CD4-positive, alpha-beta T cell treated with Interleukin-6 at 100 ng/mL for 8 hours (primary cell): ENCODE measurements at places on chromosomes 3 and 15.

GRCh38 chr15:89670971-89671560 is 8.1 kb downstream of the PLIN1 start:
- DNase-seq, result no peak

- no peak for DNase-seq
Observed at GRCh38 chr3:138717348-138717747, 108.8 kb downstream of the FAIM start.

DNA sequence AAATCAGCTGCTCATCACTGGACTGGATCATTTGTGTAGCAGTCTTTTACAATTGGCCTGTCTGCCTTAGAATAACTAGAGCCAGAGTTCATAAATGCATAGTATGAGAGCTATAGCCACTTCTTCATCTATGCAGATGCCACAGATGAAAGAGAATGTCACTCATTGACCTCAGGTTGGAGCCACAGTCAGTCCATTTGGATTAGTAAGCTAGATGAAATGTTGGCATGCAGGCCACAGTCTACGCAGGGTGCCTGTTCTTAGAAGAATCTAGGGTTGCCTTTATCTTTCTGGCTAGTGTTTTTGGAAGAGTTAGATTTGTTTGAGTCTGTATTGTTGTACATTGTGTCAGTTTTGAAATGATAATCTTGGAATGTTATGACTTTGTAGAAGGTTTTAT is 25.4 kb upstream of the EDEM1 start:
- DNase-seq, result no peak

DNA sequence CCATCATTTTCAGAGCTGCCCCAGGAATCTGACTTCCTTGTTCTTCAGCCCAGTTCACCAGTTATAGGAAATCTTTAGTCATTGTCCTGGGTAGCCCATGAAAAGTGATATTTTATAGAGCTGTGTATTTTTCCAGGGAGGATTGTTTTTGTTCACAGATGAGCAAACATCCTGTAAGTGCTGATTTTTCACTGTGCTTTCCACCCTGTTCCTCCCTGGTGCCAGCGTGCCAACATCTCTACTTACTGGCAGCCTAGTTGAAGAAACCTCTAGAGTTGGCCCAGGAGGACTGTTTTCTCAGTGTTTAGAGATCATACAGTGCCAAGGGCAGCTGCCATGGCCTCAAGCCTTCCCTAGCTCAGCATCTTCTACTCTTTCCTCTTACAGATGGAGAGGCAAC is 41.3 kb downstream of the ST6GAL1 start:
- DNase-seq, result no peak

DNA sequence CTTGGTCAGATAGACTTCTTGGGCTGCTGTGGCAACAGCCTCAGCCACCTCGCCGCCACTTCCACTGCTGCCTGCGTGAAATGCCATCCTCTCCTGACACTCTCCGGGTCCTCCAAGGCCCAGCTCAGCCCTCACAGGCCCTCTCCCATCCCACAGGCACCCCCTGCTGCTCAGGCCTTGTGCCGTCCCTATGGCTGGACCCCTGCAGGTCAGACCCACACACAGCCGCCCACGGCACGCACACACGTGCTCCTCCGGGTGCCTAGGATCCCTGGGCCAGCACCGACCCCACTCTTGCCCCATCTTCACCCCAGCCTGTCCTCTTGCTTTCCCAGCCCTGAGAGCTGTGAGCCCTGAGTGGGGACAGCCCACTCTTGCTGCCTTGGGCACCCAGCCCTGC is 19.7 kb downstream of the CFAP100 start:
- DNase-seq, result no peak

GRCh38 chr3:7000501-7000900 is 139.6 kb downstream of the GRM7 start:
- DNase-seq, result no peak

DNA sequence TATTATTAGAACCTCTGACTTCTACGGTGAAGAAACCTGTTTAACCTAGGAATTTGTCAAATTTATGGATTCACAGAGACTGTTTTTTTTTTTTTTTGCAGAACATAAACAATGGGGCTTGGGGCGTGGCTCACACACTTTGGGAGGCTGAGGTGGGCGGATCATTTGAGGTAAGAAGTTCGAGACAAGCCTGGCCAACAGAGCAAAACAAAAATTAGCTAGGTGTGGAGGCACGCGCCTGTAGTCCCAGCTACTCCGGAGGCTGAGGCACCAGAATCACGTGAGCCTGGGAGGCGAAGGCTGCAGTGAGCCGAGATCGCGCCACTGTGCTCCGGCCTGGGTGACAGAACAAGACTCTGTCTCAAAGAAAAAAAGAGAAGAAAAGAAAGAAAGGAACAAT is 3.0 kb downstream of the ZBTB11 start:
- DNase-seq, result no peak

DNA sequence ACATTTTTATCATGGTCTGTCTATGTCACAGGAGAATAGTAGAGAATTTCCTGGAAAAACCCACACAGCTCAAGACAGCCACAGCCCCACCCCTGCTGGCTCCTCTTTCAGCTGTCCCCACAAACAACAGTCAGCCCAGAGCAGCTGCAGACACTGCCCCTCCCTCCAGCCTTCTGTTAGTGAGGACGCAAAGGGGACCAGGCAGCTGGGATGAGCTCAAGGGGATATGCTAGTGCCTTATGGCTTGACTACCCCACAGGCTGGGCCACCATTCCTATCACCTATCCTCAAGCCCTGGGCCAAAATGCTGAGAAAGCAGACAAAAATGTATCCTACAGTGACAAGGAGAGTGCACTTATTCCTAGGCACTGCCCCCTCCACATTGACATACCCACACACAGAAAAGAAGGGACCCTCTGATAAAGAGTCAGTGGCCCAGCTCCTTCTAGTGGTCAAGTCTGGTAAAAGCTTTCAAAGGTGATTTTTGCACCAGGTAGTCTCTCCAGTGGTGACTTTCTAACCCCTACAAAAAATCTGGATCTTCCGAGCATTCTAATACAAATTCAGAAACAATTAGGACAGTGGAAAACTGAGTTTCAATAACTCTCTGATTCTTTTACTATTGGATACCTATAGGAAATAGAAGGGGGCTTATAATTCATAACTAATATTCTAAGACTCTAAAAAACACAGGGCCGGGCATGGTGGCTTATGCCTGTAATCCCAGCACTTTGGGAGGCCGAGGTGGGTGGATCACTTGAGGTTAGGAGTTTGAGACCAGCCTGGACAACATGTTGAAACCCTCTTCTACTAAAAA is 3.0 kb upstream of the MAP1A start:
- peak; percentile 28 for DNase-seq

GRCh38 chr3:50171540-50172301 is 16.6 kb downstream of the SEMA3F start:
- DNase-seq, result no peak

DNA sequence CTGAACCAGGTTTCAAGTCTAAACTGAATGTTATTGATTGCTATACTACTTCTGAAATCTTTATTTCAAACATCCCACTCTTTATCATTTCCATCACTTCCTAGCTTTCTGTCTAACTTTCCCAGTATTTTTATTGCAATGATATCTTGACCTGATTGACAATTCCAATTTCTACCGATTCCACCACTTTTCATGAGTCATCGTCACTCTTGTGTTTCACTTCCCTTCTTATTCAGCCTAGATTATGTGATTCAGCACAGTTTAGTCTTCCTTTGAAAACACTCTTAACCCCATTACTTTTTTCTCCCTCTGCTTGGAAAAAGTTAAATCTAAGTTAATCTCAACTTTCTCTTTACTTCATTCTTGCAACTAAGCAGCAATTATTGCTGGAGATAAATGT is 62.6 kb downstream of the SLC7A14 start:
- no peak for DNase-seq

GRCh38 chr3:59258550-59259260 is 208.9 kb upstream of the CFAP20DC start:
- DNase-seq, result no peak

GRCh38 chr3:171458864-171459136 is 1.4 kb downstream of the TNIK start:
- no peak for DNase-seq

DNA sequence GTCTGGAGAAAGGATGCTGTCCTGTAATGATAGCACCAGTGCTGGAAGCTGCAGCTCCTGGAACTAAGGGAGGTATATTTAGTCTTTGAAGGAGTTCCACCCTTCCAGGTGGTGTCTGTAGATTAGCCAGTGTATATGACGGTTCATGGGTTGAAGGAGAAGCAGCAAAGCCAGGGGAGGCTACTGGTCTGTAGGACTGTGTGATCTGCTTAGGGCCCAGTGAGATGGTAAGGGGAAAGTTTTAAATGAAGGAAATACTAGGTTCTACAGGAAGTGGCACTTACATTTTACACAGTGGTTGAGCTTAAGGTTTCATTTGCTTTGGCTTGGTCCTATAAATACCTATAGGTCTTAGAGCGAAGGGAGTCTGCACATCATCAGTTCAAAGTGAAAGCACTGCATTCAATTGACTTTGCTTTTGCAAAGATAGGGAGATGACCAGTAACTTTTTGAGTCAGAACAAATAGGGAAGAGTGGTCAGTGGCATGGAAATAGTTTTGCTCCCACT is 5.6 kb downstream of the SLC25A38 start:
- DNase-seq, result no peak

GRCh38 chr3:175741951-175742350 is 882.8 kb downstream of the NAALADL2 start:
- no peak for DNase-seq

GRCh38 chr3:15982667-15983196 is 185.0 kb upstream of the ANKRD28 start:
- no peak for DNase-seq

- DNase-seq, result no peak
Observed at GRCh38 chr15:31376511-31376910, 49.9 kb downstream of the KLF13 start.

- DNase-seq, result no peak
Observed at GRCh38 chr3:17227472-17227871, 342.7 kb downstream of the PLCL2 start.

DNA sequence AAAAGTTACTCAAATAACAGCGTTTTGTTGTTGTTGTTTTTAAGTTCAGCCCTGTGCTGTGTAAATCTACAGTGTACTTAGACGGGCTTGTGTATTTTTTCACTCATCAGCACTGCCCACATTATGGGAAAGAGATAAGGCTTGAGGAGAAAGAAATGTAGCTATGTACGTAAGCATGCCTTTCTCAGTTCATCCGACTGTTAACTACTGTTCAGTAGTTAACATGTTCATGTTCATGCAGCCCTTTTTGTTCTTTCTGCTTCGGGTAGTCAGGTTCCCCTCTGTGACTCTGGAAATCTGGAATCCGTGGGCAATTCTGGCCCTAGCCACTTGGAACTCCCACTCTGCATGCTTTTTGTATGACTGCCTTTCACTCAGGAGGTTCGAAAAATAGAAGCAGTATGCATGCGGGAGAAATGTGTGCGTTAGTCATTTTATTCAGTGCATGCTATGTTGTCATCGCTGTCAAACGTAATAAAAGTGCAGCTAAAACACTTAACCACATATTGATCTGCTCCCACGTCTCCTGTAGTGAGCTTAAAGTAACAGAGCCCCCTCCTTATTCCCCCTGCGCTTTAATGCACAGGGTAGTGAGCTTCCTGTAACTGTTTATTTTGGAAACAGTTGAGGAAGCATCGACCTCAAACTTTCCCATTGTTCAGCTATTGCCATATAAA is 283.1 kb upstream of the NR2F2 start:
- DNase-seq, result no peak

DNA sequence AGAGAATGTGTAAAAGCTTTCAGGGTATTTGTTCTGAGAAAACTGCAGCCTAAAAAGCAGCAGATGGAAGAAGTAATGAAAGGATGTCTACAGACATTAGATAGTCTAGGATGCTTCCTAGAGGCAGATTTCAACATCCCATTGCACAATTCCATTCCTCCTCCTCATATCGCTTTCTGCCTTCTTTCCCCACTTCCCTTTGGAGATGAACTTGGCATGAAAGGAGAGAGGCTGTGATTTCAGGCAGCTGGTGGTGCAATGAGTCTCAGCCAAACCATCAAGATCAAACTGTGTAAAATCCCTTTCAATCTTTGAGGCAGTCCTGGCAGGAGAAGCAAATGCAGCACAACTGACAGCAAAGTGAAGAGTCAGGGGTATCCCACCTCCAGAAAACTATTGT is 438.7 kb upstream of the KCNMB2 start:
- DNase-seq, result no peak

DNA sequence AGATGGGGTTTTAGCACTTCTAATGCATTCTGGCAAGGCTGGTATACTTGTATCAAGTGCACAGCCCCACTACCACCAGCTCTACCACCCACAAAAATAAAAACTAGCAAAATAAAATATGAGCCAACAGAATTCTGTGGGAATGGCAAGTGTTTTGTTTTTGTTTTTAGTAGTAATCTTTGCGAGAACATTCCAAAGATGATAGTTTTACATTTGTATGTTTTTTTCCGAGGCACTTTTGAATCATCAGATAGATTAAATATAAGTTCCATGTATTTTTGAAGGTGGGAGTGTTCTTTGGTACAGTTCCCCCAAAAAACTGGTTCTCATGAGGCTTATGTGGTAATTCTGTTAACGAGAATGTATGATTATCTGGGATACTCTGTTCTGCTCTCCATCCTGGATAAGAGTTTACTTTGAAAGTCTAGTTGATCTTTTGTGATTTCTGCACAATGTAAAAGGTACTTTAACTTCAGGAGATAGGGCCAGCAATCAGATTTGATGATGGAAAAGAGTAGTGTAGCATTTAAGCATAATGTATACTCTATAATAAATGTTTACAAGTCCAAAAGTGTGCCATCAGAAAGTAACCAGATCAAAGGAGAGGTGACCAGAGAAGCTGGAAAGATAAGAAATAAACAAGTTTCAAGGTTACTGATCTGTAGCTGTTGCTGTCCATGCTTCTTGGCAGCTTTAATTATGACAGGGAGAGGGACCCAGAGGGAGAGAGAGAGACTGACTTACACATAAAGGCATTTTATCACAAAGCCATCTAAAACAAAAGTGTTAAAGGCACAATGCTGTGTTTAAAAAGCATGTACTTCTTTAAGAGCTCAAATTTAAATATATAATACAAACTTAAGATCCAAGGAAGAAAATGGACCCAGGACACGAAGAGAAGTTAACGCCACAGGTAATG is 130.9 kb downstream of the PGPEP1L start:
- DNase-seq, result no peak

DNA sequence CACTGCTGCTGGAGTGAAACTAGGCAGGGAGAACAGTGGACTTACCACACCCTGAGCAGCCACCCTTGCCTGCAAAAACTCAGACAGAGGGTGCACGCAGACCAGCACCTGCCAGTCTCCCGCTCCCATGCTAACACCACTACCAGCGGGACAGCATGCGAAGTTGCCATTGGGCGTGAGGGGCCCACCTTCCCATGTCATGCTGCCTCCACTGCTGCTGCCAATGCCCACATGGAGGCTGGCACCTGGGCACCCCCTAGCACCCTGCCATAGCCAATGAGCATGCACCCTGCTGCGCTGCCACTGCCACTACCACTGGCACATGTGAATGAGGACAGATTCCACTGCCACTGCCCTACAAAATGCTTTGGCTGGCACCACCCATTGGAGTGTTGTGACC is 19.7 kb upstream of the MINAR1 start:
- DNase-seq, result no peak

DNA sequence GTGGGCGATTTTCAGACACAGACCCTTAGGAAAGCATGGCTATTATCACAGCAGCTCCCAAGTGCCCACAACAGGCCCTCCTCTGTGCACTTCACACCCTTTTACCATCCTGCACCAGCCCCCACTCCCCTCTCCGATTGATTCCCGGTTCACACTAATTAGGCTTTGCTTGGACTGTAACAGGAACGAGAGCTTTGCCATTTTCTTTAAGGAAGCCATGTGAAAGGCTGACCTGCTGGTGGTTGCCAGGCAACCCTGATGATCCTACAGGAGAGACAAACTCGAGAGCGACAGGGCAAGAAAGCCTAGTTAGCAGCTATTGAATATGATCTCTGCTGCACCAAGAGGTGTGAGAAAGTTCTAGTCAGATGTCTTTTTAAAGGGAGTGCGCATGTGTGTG is 28.2 kb upstream of the DET1 start:
- no peak for DNase-seq
